ENCODE measurements at places on chromosomes 1 and 21.

DNA sequence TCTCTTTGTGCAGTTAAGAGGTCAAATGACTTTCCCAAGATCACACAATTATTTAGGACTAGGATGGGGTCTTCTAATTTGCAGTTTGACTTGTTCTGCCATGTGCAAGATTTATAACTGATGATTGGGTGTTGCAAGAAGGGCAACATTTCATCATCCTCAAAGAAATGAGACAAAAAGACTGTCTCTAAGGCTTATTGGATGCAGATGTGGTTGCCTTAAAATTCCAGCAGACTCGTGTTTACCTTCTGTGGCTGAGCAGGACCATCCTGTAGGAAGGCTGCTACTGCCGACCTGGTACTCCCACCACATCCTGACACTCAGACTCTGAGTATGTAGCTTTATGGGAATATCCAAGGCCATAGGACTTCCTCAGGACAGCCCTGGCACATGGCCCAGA is 99.9 kb upstream of the SGIP1 start:
- DNase-seq: no peak

- DNase-seq: no peak
Observed at GRCh38 chr1:5706239-5706638, 286.0 kb downstream of the NPHP4 start.

- DNase-seq: no peak
Observed at GRCh38 chr21:39900491-39900890, 33.3 kb downstream of the PCP4 start.

DNA sequence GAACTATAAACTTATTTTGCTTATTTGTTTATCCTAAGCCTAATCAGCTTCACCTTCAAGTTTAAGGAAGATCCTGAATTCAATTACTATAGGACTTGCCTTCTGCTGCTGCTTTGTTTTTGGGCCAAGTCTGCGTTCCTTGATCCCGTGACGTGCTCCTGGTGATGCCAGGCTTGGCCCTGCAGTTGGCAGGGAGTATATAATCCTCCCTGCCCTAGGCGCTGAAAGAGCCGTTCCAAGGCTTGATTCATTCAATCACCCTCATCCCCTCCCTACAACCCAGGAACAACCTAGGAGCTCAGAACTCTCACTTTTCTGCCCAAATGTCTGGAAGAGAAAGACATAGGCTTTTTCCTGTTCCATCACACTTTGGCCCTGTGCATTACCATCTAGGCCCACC is 12.4 kb upstream of the LRRN2 start:
- DNase-seq: no peak

DNA sequence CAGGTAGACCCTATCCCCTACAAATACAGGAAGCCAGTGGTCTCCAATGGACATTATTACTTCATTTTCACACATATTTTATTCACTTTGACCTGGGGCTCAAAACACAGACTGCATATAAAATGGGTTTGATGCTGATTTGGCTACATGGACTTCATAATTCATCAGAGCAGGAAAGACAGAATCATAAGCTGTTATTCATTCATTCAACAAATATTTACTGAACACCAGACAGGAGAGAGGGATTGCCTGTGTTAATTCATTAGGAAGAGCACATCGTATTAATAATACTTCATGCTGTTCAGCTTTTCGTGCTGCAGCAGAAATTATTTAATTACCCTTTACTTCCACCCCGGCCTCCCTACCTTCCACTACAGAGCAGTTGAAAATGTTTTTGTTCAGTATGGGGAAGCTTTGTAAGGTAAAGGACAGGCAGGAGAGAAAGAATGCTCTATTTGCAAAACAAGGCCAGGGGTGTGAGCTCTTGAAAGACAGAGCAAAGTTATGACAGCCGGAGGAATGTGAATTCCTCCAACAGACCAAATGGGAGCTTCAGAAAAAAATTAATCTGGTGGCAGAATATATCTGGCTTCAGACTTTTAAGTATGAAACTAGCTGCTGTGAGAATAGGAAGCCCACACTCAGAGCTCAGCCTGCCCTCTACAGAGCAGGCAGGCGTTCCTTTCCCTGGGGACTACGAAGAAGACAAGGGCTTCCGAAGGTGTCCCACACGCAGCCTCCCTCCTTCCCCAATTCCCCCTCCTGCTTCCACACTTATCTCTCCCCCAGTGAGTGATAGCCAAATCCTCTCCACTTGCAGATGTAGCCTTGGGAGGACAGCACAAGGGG is 58.0 kb downstream of the MDM4 start:
- DNase-seq: no peak

DNA sequence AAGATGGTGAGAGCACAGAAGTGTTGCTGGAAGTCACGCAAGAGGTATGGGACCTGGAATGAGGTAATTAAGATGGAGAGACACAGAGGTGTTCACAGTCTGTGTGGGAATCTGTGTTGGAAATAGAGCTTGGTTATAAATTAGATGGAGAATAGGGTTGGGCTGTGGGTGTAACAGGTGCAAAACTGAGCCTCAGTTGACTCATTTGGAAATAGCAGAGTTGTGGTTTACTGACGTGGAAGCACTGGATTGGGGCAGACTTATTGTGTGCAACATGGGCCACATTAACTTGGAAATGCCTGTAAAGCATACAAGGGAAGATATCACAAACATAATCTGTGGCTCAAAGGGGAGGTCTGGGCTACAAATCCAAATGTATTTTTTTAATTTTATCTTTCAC is 13.0 kb downstream of the CAMSAP2 start:
- no peak for DNase-seq

GRCh38 chr1:212605441-212606394 is 2.8 kb upstream of the ATF3 start:
- no peak for DNase-seq

GRCh38 chr1:15992582-15993500 is 11.2 kb upstream of the SRARP start:
- no peak for DNase-seq

GRCh38 chr1:30790850-30791778 is 33.5 kb upstream of the LAPTM5 start:
- no peak for DNase-seq

GRCh38 chr1:6614929-6615785 is 1.6 kb downstream of the PHF13 start:
- no peak for DNase-seq

- no peak for DNase-seq
Observed at GRCh38 chr1:232207073-232207866, 422.7 kb downstream of the SIPA1L2 start.

DNA sequence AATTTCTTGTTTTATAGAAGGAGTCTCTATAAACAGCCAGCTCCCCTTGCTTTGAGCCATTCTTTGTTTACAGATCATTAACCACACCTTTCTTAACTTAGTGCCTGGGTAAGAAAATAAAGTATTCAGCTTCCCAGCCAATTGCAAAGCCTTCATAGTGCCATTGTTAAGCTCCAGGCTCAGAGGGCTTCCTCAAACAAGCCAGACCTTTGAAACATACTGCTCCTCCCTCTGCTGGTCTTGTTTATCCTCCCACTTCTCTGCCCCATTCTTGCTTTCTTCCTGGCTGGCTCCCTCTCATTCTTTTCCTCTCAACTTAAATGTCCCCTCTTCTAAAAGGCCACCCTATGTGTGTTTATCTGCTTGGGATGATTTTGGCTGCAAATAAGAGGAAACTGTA is 319.4 kb upstream of the ST6GALNAC5 start:
- no peak for DNase-seq

DNA sequence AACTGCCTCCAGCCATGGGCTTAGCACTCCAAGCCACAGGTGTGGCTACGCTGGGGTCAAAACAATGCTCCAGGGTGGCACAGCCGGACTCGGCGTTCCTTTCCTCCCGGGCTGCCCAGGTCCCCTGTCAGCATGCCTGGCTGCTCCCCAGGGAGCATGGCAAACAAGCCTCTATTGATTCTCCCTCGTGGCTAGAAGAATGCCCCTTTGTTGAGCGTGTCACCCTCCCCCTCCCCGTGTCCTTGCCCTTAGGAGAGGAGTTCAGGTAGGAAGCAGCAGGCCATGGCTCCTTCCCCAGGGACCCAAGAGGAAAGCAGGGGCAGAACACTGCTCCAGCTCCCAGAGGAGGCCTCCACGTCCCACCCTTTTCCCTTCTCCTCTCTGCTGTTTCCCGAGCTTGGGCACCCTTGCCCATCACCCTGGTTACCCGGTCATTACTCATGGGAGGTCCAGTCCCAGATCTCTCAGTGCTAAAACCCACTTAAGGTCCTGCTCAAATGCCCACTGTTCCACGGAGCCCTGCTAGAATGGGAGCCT is 57.4 kb upstream of the CITED4 start:
- DNase-seq: peak; percentile 47

DNA sequence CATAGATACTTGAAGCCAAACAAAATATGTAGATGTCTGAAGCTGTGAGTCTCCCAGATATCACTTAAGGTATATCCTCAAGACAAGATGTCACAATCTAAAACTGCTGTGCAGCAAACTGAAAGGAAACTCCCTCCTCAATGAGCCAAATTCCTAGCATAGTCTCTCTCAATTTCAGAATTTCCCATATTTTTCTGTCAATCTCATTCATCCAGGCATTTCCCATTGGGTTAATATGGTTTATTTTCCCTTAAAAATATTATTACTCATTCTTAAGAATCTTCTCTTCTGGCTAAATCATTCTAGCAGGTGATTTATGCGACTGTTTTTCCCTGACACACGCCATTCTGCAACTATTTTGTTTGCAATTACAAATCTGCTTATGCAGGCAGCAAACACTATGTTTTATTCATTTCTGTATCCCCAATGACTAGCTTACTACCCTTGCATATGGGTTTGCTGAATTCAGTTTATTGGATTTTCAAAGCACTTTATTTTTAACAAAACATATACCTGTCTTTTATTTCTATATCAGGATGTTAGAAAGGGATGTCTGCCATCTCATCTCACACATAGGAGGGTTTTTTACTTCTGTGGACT is 69.9 kb downstream of the TNFSF4 start:
- no peak for DNase-seq

GRCh38 chr1:12521096-12521495 is 96.9 kb downstream of the DHRS3 start:
- DNase-seq: no peak

DNA sequence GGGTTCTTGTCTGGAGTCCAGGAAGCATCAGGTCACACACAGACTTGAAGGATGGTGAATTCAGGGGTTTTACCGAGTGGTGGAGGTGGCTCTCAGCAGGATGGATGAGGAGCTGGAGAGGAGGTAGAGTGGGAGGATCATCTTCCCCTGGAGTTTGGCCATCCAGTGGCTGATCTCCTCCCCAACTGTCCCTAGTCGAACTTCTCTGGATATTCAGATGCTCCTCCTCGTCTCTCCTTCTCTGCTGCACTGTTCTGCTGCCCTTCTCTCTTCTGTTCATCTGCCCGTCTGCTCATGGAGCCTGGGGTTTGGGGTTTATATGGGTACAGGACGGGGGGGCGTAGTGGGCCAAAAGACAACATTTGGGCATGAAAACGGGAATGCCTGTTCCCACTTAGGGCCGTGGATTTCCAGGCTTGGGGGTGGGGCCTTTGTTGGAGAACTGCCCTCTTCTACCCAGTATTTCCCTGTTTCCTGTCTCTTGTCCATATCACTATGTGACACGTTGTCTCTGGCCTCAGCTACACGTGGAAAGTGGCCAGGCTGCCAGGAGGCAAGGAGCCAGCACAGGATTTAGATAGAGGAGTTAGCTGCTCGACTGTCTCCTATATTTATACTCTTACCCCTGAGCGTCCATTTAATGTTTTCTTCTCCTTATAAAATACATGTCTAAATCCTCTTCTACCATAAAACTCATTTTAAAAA is 76.7 kb downstream of the SIPA1L2 start:
- DNase-seq: no peak

DNA sequence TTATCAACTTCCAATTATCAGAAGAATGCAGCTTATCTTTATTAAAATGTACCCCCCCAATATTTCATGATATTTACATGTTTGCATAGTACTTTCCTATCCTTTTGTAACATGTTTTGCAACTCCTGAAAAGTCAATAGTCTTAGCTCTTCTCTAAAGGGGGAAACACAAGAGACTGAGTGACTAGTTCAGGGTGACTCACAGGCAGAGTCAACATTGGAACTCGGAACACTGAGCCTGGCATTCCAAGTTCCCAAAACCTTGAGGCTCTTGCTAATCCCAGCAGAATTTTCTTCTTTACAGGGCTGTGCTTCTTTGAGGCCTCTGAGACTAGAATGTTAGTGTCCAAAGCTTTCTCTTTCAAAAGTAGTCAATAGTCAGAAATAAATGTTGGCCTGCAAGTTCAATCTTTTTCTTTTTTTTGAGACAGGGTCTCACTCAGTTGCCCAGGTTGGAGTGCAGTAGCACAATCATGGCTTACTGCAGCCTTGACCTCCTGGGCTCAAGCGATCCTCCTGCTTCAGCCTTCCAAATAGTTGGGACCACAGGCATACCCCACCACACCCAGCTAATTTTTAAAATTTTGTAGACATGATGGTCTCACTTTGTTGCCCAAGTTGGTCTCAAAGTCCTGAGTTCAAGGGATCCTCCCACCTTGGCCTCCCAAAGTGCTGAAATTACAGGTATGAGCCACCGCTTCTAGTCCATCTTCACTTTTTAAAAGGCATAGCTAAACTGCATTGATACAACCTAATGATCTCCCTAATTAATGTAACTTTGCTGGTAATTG is 37.5 kb downstream of the ZNF281 start:
- DNase-seq: no peak

GRCh38 chr1:45411510-45411899 is 71.3 kb upstream of the MUTYH start:
- no peak for DNase-seq

- no peak for DNase-seq
Observed at GRCh38 chr1:56286506-56286905, 292.9 kb downstream of the PLPP3 start.

DNA sequence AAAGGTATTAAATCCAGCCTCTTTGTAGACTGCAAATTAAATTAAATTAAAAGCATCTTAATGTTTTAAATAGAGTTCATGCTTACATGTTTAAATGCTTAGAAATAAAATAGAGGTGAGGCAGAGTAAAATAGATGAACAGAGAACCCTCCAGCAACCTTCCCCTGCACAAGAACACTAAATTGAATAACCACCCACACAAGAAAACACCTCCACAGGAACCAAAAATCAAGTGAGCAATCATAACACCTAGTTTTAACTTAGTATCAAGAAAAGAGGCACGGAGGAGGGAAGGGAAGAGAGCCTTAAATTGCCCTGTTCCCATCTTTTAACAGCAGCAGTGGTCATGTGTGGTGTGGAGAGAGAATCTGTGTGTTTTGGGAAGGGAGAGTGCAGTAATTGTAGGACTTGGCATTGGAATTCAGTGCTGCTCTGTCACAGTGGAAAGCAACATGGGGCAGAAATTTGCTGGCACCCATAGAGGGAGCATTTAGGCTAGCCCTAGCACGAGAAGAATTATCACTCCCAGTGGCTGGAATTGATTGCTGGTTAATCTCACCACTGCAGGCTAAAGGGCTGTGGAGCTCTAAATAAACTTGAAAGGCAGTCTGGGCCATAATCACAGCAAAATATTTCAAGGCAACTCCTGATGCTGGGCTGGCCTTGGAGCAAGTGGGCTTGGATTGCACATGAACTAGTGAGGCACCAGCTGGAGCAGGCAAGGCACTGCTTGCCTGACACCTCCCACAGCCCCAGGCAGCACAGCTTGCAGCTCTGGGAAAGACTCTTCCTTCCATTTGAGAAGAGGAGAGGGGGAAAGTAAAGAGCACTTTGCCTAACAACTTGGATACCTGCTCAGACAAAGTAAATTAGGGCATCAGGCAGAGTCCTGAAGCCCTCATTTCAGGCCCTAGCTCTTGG is 1478.8 kb downstream of the NCAM2 start:
- DNase-seq: no peak

All from progenitor cell of endocrine pancreas (in vitro differentiated cells).